Fibroblast of mammary gland (primary cell): ENCODE measurements at places on chromosomes 1 and 21.
A peak's percentile ranks its signal among the peaks of the same experiment; 100 is the strongest.

DNA sequence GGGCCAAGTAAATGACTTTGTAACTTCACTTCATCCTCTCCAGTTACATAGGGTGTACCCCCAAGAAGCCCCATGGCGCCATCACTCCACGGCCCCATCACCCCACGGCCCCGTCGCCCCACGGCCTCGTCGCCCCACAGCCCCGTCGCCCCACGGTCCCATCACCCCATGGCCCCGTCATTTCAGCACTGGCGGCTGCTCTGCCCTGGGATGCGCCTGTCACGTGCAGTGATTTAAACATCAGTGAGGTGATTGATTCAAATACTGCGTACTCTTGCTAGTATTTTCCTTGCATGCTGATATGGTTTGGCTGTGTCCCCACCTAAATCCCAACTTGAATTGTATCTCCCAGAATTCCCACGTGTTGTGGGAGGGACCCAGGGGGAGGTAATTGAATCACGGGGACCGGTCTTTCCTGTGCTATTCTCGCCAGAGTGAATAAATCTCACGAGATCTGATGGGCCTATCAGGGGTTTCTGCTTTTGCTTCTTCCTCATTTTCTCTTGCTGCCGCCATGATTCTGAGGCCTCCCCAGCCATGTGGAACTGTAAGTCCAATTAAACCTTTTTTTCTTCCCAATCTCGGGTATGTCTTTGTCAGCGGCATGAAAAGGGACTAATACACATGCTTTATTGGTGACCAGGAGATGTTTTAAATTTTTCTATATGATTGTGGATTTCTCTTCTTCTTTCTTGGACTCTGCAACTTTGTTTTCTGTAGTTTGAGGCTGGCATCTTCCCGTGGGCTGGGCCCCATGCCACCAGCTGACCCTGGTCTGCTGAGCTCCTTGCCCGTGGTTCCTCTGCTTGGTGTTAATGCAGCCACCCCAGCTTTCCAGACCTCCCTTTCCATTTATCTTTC, 50.1 kb upstream of the PCBP3 start:
- no peak for DNase-seq

DNA sequence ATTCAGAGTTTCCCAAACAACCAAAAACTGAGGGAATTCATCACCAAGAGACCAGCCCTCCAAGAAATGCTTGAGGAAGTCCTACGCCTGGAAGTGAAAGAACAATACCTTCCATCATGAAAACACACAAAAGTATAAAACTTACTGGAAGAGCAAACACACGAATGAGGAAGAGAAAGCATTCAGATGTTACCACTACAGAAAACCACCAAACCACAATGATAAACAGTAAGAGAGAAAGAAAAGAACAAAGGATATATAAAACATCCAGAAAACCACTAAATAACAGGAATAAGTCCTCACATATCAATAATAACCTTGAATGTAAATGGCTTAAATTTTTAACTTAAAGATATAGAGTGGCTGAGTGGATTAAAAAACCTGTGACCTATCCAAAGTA, 58.5 kb upstream of the BCL10 start:
- DNase-seq: peak; percentile 49

DNA sequence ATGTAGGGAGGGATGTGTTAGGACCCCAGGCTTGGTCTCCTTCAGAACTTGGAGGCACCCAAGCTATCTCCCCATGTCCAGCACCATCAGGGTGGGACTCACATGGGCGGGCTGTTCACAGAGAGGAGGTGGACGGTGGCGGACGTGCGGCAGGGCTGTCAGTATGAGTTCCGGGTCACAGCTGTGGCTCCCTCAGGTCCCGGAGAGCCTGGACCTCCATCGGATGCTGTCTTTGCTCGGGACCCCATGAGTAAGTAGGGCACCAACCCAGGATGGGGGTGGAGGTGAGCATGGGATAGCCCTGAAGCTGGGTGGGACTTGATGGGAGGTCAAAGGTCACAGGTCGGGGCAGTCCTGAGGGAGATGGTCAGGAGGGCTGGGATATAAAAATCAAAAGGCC, 27.8 kb downstream of the IGFN1 start:
- no peak for DNase-seq

GRCh38 chr1:200631375-200631774, 10.8 kb upstream of the KIF14 start:
- no peak for DNase-seq

DNA sequence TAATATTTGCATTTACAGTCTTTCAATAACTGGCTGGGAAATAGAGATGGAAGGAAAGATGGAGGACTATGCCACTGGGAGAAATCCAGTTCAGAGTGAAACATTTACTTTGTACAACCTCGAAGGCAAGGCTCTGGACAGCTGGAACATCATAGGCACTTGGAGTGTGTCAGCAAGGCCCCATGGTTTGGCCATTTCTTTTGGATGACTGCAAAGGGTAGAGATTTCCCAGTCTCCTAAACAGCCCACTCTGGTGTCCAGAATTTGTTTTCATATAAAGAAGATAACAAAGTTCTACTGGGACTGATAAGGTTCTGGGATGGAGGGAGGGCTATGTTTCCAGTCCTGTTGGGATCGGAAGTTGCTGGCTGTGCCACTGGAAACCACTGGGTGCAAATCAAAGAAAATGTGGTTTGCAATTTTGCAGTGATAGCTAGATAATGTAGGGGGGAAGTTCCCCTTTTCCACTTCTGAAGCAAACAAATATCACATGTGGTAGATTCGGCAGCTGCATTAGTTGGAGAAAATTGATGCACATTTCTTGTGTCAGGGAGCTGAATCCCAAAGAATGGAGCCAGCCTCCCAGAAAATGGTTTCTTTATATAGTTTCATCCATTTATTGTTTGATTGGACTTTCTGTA, 16.2 kb downstream of the KCND3 start:
- no peak for DNase-seq

GRCh38 chr21:38807441-38807871, 1.7 kb downstream of the ETS2 start:
- DNase-seq: no peak

GRCh38 chr1:96222701-96223100, 498.9 kb upstream of the PTBP2 start:
- DNase-seq: no peak

DNA sequence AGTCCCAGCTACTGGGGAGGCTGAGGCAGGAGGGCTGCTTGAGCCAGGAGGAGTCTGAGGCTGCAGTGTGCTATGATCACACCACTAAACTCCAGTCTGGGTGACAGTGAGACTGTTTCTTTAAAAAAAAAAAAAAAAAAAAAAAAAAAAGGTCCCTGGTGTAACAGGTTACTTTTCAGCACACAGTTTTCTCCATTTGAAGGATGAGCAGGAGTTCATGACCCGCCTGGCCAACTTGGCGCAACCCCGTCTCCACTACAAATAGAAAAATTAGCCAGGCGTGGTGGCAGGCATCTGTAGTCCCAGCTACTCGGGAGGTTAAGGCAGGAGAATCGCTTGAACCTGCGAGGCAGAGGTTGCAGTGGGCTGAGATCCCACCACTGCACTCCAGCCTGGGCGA, 12.4 kb downstream of the HNRNPR start:
- DNase-seq: no peak

GRCh38 chr1:8016210-8016894, 9.8 kb downstream of the ERRFI1 start:
- peak; percentile 37 for DNase-seq

DNA sequence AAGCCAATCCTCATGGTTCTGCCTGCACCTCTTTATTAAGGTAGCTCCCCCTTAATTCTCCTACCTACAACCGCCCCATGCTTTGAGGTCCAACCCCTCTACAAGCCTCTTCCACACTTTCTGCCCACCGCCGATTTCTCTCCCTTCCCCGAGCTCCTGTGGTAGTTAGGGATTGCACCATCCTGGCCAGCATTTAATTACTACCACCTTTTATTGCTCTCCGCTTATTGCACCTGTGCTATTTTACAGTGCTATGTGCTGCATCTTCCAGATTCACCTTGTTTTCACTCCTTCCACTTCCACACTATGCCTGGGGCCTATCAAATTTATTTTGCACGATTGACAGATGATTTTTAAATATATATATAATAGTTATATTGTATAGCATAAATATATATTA, 29.3 kb upstream of the DNAJC11 start:
- no peak for DNase-seq

DNA sequence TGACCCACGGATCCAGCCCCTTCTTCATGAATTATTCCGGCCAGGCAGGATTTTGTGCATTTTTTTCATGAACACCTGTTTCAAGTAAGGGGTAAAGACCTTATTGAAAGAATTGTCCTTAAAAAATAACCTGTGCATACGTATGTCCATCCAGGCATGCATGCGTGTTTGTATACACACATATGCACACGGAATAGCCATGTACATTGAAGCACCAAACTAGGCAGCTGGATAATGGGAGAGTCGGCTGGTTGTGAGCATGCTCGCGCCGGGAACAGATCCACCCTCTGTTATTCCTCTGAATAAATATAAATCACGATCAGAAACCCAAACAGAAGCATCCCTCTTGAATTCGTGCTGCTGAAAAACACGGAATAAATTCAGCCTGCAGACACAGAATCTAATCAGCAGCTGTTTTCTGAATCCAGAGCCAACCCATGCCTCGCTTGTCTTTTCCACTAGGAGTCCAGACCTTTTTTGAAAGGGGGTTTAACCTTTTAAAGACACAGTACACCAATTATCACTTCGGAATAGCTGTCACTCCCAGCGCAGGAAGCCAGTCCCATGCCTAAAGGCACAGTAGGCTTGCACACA, at the start of gene HIVEP3:
Gene HIVEP3 (minus strand): TSS at position 473 of the 594 bp plus-strand sequence.
- DNase-seq: peak; percentile 24

GRCh38 chr1:1200876-1201810, 5.2 kb downstream of the TNFRSF18 start:
- peak; percentile 53 for DNase-seq

- peak; percentile 65 for DNase-seq
These were observed 149.4 kb upstream of the CAMK1G start for GRCh38 chr1:209434066-209434465.

- no peak for DNase-seq
These were observed 72.0 kb downstream of the MIS18A start for GRCh38 chr21:32206631-32207405.

GRCh38 chr1:193799948-193800690, 613.7 kb upstream of the B3GALT2 start:
- no peak for DNase-seq

DNA sequence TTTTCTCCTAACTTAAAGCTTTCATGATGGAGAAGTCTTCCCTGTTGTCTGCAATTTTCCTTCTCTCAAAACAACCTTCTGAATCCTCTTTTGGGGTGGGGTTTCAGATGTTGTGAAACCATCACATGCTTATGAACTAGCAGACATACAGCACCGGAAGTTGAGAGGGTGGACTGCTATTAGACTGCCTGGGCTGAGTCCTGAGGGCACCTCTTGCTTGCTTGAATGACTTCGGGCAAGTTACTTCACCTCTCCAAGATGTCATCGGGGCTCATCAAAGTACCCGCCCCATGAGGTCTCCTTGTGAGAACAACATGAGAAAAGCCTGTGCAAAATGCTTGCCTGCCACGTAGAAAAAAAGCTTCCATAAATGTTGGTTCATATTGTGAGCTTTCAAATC, 89.6 kb downstream of the CCDC185 start:
- no peak for DNase-seq

- no peak for DNase-seq
These were observed 65.3 kb upstream of the SAMD13 start for GRCh38 chr1:84236256-84236655.

GRCh38 chr21:44449473-44450363, 5.6 kb upstream of the LRRC3 start:
- no peak for DNase-seq

DNA sequence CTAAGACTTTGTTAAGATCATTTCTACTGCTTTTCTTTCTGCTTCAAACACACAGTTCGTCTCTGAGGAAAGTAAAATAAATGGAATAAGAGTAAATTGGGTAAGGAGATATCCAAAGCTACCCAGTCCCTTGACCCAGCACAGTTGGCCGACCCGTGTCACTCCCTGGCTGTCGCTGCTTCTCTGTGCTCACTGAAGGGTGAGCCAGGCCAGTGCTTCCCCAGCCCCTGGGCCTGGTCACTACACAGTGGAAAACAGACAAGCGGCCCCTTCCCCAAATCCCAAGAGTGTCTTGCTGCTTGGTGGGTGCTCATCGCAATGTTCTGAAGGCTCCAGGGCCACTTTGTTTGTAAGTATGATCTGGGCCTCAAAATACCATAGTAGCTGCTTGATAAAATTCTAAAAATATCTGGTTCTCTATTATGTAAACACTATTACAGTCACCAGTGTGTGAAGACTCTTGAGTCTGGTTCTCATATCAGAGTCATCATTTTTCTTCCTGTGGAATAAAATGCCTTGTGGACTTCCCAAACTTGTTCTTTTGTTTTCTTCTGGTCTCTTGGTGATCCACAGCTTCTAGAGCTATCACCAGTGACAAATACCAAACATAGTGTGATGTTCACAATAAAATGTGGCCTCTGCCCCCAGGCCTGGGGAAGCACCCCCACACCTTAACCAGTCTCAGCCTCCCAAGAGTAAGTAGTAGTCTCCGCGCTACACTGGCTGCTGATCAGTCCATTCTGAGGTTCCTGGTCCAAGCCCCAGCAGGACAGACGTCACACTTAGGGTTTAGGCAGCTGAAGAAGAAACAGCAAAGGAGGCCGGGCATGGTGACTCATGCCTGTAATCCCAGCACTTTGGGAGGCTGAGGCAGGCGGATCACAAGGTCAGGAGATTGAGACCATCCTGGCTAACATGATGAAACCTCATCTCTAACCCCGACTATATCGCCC, 106.2 kb downstream of the DHRS3 start:
- peak; percentile 37 for DNase-seq

DNA sequence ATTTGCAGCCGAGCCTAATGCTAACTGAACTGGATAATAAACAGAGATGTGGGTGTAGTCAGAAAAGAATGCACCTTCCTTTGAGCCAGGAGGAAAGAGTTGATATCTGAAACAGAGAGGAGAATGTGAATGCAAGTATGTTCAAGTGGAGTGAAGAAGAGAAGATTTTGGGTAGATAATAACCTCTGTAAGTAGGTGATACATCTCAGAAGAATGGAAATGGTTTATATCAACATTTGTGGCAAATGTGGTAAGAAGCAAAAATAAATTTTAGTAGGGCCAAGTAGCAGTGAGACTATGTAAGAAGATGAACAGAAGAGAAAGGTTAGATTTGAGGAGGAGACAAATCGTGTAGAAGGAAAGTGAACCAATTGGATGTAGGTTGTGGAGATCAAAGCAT, 1.7 kb upstream of the DNTTIP2 start:
- DNase-seq: no peak

DNA sequence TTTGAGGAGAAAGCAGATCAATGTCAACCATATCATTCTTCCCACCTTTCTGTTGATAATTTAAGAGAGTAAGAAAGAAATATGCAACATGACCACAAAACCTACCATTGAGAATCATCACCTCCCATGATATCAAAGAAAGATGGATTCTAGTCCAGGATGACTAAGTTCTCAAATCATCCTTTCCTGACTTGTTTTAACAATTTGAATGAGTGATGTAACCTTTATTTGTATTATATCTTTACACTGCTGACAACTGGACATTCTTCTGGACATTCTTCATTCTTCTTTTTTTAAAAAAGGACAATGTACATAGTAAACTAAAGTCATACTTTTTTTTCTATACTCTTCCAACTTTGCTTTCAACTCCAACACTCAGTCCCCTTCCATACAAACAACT, 9.5 kb downstream of the PSMB4 start:
- peak; percentile 13 for DNase-seq
